ENCODE measurements at places on chromosomes 4 and X. TPM values are rescaled to one million over a fixed set of nuclear protein-coding genes. Genes with fewer than 3 reads are reported as not detected.

DNA sequence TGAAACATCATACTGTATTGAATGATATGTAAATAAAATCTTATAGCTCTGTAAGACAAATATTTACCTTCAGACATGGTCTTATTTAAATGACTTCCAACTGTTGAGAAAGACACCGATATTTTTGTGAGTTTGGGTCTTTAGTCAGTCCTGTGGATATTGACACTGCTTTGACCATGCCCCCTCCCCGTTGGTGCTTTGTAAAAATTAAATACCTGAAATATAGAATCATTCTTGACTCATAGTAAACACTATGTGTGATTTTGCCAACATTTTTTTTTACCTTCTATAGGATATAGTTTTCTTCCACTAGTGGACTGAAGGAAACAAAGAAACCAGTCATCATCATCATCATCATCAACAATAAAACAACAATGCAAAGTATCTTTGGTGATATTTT is 114.3 kb upstream of the HS3ST1 start:
- H3K4me1 ChIP-seq, result no peaks in the 10 kb centered on the region
- no peak for DNase-seq
- H3K27me3 ChIP-seq, result no peaks in the 10 kb centered on the region
- H3K36me3 ChIP-seq, result no peaks in the 10 kb centered on the region
- H3K27ac ChIP-seq, result no peak overlapping the region

DNA sequence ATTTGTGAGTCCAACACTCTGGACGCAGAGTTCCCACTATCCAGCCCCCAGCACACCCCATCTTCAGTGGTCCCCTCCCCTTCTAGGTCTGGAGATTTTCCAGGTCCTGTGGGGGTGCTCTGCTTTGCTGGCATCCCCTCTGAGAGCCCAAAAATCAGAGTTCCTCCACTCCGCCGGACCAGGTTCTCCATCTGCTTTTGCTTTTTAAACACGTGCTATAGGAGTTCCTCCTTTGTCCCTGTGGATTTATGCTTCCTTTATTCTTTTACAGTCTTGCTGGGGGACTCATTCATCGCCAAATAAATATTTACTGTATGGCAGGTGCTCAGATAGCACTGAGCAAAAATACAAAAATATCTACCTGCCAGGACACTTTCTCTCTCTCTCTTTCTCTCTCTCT is 324.7 kb downstream of the STK32B start:
- H3K36me3 ChIP-seq, result no peaks in the 10 kb centered on the region
- H3K27ac ChIP-seq, result no peak overlapping the region
- H3K4me1 ChIP-seq, result no peaks in the 10 kb centered on the region
- no peak overlapping the region for H3K4me3 ChIP-seq

DNA sequence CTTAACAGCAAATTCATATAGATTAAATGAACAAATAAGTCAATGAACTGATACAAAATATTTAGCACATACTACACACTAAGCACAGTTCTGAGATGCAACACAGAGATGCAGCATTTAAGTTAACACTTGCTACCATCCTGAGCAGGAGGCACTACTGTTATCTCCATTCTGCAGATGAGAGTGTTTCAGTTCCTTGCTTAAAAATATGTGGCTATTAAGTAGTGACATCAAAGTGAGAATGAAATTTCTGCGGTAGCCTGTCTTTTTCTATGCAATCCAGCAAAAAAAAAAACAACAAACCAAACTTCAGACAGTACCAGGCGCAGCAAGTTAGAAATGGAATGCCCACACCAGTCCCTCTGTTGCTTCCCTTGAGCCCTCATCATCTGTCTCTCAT is 90.8 kb downstream of the SHISA3 start:
- no peaks in the 10 kb centered on the region for H3K27me3 ChIP-seq
- no peak overlapping the region for H3K27ac ChIP-seq
- no peaks in the 10 kb centered on the region for H3K36me3 ChIP-seq
- no peak overlapping the region for H3K4me3 ChIP-seq
- no peaks in the 10 kb centered on the region for H3K4me1 ChIP-seq

- no peaks in the 10 kb centered on the region for H3K27me3 ChIP-seq
- no peaks in the 10 kb centered on the region for H3K36me3 ChIP-seq
- H3K27ac ChIP-seq, result no peak overlapping the region
- no peaks in the 10 kb centered on the region for H3K4me1 ChIP-seq
Observed at GRCh38 chrX:44155126-44155525, 181.9 kb upstream of the NDP start.

DNA sequence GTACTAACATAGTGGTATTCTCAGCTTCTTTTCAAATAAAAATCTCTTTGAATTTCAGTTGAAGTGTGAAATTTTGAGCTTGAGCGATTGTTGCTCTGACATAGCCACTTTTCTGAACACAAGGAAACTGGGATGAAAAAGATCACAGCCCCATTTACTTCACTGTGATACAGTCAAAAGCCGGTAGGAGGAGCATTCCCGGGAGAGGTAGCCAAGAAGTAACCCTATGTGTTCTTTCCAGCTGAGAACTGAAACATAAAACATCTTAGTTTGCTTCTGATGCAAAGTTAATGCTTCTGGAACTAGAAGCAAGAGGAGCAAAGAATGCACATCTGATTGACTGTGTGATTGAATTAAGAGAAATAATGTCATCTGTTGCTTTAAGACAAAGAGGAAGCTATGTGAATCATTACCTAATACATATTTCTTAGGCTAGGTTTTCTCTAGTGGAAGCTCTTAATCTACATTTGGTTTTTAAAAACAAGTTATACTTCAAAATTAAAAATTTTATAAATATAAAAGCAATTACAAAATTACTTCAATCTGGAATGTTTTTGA is 88.3 kb upstream of the UNC5C start:
- H3K4me1 ChIP-seq, result no peaks in the 10 kb centered on the region
- no peak overlapping the region for H3K4me3 ChIP-seq
- no peak overlapping the region for H3K27ac ChIP-seq
- no peaks in the 10 kb centered on the region for H3K36me3 ChIP-seq
- DNase-seq, result no peak
- no peaks in the 10 kb centered on the region for H3K27me3 ChIP-seq

Gene CLTRN
- 30.7 TPM for total RNA-seq

Gene RNF150
- 34.2 TPM for total RNA-seq

Gene WAS
- 14.2 TPM for total RNA-seq

Gene UGT2B15
- not detected for total RNA-seq

Gene GLRB
- 3.3 TPM for total RNA-seq

Gene GAB1
- total RNA-seq, result 38.0 TPM
